Daoy (cell line): ENCODE measurements at places on chromosomes 5 and 9.

- no peak for DNase-seq
Measured at GRCh38 chr9:8429157-8429556, 629.6 kb upstream of the DMAC1 start.

DNA sequence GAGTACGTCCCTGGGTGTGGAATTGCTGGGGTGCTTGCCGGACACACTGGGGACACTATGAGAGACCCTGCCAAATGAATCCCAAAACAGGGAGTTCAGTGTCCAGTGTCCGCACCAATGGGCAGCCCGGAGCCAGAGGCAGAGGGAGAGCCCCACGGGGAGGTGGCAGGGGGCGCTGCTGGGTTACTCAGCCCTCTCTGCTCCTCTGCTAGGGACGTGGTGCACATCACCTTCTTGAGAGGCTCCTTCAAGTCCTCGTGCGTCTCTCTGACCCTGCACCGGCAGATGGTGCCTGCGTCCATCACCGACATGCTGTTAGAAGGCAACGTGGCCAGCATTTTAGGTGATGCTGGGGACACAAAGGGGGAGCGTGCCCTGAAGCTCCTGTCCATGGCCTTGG lies 20.8 kb downstream of the STKLD1 start:
- peak; percentile 50 for DNase-seq

DNA sequence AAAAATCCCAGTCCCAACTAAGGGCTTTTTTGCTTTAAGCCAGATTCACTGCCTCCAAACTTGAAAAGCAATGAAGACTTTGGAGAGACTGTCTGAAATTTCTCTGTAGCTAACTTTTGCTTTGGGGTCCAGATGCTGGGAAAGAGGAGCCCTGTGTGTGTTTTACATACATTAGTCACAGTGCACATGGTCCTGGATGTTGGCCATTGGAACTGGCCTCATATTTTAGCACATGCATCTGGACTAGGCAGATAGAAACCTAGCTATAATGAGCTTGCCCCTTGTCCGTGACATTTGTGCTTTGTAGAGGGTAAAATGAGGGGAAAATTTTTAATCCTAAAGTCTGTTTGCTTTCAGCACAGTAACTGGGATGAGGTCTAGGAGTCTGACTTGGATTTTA lies 421.7 kb downstream of the CDK5RAP2 start:
- no peak for DNase-seq

DNA sequence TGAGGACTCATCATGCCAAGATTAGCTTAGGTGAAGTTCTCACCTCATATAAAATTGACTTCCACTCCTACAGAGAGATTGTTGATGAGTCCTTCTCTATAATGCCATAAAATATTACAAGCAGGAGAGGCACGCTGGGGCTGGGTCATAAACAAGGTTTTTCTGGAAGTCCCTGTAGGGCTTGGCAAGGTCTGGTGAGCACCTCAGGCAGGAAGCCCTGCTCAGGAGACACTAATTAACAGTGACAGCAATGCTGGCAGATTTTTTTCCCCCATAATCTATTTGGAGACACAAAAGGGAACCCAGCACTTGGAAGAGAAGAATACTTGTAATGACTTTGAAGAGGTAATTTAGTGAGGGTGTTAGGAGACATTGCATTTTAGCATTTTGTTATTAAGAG lies 118.7 kb downstream of the DIRAS2 start:
- no peak for DNase-seq
